Cardiac septum (tissue), 1 donor: ENCODE measurements at places on chromosomes 3 and 15.

GRCh38 chr3:64290864-64291263, 65.6 kb upstream of the PRICKLE2 start:
- no peak for DNase-seq

DNA sequence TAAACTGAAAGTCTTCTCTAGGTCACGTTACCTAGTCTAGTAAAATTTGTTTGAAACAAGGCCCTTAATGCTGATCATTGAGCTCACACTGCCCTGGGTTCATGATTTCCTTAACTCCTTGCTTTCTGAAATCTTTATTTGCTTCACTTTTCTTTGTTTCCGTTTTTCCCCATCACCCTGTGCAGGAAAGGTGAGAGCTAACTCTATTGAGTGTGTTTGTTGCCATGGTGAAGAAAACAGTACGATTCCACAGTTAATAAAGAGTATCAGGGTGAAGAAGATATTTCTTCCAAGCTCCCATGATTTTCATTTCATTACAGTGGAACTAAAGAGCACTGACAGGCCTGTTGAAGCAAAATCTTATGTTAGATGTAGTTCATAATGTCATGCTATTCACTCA, 276.2 kb downstream of the RAP2B start:
- DNase-seq, result no peak

DNA sequence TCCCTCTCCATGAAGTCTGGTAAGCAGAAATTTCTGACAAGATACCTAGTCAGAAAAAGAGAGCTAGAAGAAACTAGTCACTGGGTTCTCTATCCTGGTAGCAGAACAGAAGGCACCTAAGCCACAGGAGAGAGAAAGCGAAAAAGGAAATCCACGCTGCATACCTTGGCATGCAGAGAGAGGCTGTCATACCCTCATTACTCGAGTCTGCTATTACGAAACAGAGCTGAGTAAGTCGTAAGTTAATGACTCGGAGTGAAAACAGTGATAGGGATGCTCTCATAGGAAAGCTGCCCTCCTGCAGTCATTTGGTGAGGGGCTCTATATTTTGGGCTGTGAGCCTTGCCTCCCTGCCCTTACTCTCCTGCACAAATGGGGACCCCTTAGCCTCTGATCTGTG, 16.2 kb downstream of the CLRN1 start:
- no peak for DNase-seq

- no peak for DNase-seq
Observed at GRCh38 chr15:80512726-80513660, 108.8 kb downstream of the ARNT2 start.

DNA sequence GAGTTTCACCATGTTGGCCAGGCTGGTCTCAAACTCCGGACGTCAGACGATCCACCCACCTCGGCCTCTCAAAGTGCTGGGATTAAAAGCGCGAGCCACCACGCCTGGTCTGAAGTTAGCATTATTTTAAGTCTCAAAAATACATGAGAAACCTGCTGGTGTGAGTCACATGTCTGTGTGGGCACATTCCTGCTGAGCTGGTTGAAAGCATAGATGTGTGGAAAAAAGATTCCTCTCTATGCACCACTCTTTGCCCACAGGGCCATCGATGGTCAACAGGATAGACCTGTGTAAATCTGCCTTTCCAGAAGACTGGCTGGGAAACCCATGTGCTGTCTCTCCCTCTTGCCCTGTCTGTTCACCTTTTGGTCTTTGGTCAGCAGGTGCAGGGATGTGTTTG, 63.5 kb downstream of the CHRD start:
- DNase-seq, result no peak

DNA sequence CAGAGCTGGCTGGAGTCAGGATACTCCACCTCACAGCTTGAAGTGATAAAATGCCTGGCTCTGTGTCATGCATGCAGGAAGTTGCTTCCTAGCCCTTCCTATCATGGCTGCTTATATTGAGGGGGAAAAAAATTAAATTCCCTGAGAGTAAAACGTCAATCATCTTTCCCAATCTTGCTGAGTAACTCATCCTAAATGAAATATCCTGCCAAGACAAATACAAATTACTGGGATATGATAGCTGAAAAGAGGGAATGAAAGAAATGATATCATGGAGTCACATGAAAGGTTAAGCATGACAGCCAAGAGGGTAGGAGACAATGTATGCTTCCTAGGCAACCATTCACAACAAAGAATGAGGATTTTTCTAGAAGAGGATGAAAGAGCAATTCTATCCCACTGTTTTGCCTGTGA, 110.6 kb downstream of the ABI3BP start:
- no peak for DNase-seq

- no peak for DNase-seq
Observed at GRCh38 chr3:160402221-160403027, 3.0 kb downstream of the SMC4 start.

- DNase-seq, result no peak
Observed at GRCh38 chr15:66773129-66773873, 71.3 kb downstream of the SMAD6 start.

DNA sequence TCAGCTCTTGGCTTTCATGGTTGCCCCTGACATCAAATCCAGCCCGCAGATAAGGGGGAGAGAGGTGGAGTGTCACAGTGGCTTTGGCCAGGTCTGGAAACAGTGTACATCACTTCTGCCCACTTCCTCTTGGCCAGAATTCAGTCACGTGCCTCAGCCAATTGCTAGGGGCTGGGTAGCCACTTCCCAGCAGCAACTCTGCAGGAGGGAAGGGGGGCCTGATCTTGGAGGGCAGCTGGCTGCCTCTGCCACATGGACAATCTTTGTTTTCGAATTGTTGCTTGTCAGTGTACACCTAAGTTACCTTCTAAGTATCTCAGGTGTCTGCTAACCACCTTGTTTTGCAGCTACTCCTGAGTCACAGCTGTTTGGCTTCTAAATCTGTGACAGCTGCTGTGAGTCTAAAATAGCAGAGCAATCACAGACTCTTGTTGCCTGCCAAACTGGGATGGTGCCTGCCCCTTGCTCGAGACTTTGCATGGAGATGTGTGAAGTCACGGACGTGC, 41.0 kb upstream of the LIMD1 start:
- DNase-seq, result peak; percentile 83

DNA sequence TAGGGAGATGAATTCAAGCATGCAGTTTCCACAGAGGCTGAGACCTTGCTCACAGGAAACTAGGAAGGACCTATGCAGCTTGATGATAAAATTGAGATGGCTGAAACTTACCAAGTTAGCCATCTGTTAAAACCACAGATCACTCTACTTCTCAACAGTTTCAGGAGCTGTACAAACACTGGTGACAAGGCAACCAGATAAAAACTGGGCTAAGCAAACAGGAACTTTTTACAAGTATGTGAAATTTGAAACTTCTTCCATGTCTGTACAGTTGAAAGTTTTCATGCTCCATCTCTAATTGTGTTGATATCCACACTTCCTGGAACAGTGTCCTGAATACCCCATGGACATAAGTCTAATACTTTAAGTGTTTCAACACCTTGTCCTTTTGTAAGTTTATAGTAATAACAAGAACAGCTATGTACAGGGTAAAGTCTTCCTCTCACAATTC, 78.2 kb downstream of the FAIM start:
- DNase-seq, result no peak

DNA sequence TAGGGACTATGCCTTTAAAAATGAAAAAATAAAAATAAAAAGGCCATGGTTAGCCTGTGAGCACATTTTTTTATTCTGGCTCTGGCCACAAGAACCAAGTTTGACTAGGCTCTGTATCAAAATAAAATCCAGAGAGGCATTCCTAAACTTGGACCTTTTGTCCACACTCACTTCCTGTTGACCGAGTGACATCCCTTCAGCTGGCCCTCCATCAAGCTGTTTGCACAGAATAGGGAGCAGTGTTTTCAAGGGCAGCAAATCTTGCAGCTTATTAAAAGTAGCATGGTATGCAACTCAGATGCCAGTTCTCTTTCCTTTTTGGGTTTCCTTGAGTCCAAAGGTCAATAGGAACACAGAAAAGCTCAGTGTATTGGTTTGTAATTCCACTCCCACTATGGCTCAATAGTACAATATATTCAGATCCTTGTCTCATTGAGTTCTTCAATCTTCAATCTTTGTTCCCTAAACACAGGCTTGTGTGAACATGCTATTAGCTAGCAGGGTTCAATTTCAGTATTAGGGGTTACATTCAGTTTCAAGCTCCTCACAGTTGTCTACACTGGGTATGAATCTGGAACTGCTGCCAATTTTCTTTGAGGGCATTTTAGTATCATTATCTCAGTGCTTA, 244.5 kb downstream of the RBMS3 start:
- DNase-seq, result no peak

DNA sequence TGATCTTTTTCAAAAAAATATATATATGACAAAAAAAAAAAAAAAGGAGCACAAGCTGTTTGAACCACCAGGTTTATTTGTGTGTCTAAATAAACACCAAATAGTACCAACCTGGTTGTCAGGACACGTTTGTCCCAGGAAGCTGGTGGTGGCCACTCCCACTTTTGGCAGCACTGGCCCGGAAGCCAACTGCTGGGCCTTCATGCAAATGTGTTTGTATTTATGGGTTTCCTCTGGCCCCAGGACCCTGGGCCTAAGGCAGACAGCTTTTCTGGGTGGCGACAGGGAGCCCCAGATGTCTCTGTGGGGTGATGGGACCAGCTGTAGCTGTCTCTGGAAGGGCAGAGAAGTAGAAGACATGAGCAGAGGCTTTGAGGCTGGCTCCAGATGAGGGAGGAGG, 31.6 kb downstream of the PRKCD start:
- no peak for DNase-seq

DNA sequence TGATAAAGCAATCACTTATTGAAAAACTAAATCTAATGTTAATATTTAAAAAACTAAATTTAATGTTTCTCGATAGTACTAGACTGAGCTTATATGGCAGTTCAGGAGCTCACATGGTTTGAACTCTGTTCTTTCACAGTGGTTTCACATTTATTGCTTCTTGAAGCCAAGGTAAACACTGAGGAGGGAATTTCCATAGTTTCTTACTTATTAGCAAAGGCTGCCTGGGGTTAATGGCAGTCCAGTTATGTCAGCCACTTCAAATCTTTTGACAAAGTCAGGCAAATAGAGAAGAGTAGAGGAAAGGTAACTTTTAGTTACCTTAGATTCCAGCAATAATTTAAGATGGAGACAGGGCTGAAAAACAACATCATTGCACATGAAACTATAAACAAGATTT, 831.5 kb downstream of the ROBO2 start:
- DNase-seq, result no peak

DNA sequence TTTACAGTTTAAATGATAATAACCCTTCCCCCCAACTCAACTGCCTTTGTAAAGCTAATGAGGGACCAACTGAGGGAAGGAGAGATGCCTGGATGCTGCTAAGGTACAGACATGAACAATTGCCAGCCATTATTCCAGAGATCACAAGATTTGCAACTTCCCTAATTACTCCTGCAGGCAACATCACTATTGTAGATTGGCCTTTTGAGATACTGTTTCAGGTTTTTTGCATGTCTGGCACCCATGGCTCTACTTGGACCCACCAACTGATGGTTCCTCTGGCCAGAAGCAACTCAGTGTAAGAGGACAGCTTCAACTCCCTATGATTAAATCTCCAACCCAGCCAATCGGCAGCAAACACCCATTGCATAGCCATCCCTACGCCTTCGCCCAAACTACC, 478.7 kb downstream of the FHIT start:
- DNase-seq, result no peak

DNA sequence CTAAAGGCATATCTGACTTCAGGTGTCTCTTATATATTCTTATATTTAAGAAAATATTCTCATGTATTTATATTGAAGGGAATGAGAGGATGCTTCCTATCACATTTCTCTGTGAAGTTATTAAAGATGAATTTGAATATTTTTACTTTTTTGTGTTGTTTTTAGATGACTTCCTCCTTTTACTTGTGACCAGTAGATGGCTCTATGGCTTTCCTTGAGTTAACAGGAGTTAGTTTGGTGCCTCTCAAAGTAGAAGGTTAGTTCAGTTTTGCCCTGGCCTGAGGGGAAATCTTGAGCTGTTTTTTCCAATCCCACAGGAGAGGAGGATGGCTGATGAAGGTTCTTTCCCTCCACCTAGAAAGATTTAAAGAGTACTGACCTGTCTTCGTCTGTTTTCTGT, 80.7 kb downstream of the SQOR start:
- DNase-seq, result no peak

- DNase-seq, result no peak
Observed at GRCh38 chr3:149941186-149941585, 29.5 kb downstream of the PFN2 start.

DNA sequence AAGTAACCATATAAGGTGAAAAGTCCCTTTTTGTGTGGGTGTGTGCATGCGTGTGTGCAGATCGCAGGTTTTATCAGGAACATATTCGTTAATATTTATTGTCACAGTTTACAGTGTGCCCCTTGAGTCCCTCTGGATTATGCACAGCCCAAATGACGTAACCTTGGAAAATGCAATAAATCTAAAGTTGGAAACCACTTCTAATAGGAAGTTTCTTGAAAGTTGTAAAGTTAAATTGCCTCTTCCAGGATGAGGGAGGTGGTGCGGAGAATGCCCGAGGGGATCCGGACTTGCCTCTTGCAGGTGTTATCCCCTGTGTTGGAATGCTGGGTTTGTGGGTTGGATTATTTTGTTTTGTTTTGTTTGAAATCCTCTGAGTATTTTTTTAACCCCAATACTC, 143.3 kb downstream of the CMSS1 start:
- DNase-seq, result no peak

DNA sequence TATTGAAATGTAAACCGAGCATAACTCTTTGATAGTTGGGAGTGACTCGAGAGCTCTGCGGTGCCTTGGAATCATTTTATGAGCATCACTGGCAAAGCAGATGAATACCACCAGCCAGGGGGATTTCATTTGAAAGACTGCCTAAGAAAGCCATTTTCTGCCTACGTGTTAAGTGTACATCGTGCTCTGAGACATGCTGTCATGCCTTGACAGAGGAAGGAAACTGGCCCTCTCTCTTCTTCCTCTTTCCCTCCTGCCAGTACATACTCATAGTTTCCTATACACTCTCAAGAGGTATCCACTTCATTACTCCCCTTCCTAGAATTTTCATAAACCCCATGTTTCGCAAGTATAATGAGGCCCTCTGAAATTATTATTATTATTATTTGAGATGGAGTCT, 8.8 kb downstream of the BCL2A1 start:
- no peak for DNase-seq

GRCh38 chr3:62467966-62468722, 94.8 kb upstream of the FEZF2 start:
- no peak for DNase-seq

GRCh38 chr3:160394009-160394392, 5.0 kb downstream of the IFT80 start:
- DNase-seq, result no peak

GRCh38 chr3:177126015-177126773, 71.1 kb downstream of the TBL1XR1 start:
- no peak for DNase-seq

GRCh38 chr3:184914628-184915027, 102.7 kb downstream of the VPS8 start:
- no peak for DNase-seq

DNA sequence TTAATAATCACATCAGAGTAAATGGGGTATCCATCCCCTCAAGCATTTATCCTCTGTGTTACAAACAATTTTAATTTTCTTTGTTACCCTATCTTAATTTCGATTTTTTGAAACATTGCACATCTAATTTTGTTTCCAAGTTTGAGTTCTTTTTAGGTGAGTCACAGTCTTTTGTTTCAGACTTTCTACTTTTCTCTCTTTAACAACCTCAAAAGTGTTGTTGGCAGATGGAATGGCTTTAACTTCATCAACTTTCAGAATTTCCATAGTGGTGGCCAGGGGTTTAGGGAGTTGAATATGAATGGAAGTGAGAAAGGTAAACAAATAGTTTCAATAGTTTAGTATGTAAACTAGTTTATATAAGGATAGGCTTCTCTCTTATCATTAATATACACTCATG, 223.0 kb upstream of the MLF1 start:
- DNase-seq, result no peak

- no peak for DNase-seq
Observed at GRCh38 chr3:150727653-150728502, 24.2 kb upstream of the ERICH6 start.
